GM23248 (cell line): ENCODE measurements at places on chromosomes 5 and 9.

GRCh38 chr5:149464796-149465489, 85.9 kb upstream of the IL17B start:
- peak; percentile 83 for DNase-seq

- peak; percentile 87 for DNase-seq
Measured at GRCh38 chr5:103424453-103425205, 138.0 kb downstream of the NUDT12 start.

DNA sequence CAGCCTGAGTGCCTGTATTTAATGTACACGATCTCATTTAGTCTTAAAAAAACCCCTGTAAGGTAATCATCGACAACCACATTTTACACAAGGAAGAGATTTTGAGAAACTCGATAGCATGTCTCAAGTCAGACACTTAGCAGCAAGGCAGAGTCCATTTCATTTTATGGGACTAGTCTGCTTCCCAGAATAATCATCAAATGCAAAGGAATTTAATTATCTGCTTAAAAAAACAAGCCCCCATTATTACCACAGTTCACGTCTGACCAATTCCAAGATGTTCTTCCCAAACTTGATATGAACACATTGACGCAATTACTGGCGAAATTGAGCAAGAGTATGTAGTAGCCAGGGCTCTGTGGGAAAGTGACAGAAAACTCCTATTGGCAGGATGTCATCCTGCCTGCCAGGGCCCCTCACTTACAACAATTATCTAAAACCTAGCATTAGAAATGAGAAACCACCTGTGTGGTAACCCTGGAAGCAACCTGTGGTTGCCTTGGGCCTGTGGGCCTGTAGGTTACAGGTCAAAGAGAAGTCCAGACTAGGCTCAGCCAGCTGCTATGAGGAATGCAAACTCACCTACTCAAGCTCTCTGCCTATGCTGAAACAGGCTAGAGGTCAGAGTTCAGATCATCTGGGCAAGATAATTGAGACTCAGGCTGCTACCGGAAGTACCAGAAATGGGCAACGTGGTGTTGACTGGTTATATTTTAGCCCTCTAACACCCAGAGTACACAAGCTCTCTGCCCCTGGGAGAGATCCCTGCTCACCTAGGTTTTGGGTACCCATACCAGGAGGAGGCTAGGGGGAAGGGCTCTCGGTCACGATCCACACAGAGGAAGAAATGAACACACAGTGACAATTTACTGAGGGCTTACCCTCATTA, 1.6 kb downstream of the B4GALT1 start:
- peak; percentile 87 for DNase-seq

DNA sequence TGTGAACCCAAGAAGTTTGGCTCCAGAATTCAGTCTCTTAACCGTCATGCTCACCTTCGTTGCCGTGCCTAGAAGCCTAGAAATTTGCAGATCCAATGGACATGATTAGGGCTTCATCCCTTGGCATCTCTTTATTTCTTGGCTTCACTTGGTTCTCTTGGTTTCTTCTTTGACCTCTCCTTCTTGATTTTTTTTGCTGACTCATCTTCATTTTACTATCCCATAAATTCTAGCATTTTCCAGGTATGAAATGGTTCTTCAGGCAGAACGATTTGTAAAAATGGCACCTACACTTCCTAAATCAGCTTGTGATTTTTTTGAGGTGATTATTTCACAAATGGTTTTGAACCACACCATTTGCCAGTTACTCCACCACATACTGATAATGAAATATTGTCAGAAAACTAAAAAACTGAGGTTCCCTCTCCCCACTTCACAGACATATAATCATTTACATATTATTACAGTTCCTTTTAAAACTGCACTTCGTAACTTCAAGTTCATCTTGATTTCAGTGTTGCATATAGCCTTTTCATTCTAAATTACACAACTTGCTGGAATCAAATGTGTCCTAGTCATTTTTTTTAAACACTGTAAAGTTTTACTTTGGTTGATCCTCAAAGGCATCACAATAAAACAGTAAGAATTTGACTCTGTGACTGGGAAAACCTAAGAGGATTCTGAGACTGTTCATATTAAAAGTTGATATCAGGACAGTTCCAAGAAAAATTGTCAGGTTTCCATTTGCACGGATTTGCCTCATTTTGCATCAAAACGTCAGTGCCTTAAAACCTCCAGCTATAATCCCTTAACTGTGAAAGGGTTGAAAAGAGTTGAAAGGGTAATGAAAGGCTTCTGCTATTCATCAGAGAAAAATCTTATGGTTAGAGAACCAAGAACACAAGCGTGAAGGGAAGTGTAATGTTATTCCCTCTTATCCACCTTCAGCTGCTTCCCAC, 8.9 kb upstream of the NREP start:
- no peak for DNase-seq

DNA sequence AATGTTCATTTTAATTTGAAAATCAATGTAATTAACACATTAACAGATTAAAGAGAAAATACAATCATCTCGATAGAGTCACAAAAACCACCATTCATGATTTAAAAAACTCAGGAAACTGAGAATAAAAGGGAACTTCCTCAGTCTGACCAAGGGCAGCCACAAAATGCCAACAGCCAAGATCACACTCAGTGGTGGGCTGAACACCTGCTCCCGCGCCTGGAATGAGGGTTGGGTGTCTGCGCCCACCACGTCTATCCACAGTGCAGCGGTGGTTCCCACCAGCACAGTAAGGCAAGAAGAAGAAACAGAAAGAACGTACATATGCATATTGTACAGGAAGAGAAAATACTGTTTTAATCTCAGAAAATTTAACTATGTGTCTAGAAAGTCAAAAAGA, 11.7 kb upstream of the NSMF start:
- DNase-seq: no peak

DNA sequence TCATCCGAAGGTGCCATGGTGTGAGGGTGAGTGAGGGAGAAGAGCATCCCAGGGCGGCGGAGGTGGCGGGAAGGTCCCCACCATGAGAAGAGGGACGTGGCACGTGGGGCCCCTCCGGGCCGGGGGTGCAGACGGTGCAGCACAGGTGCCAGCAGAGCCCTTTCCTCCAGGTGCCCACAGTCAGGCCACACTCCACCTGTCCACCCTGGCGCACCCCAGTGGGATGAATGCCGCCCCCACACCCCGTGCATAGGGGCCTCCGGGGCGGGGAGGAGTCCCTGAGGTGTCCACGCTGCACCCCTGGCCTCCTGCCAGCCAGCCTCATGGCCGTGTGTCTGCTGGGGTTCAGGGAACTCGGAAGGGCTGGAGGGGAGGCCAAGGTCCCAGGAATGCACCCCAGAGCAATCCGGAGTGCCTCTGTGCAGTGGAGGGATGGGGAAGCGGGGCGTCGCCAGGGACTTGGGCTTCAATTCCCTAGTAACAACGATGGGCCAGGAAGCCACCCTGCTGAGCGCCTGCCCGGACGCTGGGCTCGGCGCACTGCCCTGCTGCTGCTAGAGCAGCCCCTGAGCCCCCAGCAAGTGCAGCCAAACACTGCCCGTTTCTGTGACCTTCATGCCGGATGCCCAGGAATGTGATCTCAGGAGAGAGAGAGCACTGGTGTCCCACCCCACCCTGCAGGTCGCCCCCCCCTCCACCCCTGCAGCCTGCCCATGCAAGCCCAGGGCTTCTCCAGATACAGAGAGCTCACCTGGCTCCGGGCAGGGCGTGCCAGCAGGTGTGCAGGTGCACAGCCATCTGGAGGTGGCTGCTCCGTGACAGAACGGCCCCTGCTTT, 8.8 kb upstream of the NACC2 start:
- no peak for DNase-seq

GRCh38 chr9:70477907-70478480, 63.5 kb upstream of the KLF9 start:
- no peak for DNase-seq

DNA sequence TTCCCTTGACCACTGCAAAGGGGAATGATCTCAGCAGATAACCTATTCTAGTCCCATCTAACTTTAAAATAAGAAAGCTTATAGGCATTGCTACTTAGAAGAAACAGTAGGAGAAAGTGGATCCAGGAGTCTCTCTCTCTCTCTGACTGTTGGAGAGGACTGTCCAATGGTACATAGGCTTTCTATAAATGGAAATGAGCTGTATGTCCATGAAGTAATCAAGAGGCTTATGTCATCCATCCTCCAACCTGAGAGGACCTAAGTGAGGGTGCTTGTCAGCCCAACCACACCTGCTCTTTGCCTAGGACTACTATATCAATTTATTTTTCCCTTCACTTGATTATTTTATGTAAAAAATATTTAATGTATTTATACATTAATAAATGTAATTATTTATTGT, 172.3 kb downstream of the PAPPA start:
- DNase-seq: no peak

DNA sequence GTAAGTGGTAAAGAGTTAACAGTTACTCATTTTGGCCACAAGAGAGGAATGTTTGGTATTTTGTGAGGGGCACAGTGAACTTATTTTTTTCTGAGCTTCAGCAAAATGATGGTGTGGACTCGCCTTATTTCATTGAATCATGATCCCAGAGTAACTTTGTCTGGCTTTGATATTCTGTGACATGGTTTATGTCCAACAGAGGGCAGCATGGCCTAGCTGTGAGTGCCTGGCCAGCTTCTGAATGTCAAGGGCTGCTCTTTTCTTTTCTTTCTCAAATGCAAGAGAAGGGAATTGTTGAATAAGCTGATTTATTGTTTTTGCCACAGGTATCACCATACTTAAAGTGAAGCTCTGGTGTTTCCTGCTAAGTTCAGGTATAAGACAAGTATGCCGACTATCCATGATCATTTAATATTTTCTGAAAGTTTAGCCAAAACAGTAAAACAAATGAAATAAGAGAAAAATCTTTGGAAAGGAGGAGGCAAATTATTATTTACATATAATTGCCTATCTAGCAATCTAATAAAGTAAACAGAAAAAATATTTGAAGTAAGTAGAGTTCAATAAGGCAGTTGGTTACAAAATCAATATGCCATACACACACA, 31.7 kb downstream of the MRPL22 start:
- DNase-seq: peak; percentile 64

DNA sequence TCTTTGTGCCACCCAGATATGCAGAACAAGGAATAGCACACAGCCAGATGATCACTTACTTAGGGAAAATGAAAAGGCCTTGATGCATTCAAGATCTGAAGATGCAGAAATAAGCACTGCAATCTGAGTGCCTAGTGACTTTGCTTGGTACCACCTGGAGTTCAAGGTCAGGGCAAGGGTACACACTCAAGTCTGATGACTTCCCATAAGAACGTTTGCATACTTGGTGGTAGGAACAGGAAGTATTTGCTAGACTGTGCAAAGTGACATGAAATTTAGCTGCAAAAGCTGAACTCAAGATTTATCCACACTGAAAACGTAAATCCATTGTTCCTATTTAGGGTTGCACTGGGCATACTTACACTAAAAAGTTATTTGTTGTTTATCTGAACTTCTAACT, 177.1 kb downstream of the PIK3R1 start:
- no peak for DNase-seq

- DNase-seq: no peak
Measured at GRCh38 chr5:172582940-172583339, 58.1 kb upstream of the NEURL1B start.

DNA sequence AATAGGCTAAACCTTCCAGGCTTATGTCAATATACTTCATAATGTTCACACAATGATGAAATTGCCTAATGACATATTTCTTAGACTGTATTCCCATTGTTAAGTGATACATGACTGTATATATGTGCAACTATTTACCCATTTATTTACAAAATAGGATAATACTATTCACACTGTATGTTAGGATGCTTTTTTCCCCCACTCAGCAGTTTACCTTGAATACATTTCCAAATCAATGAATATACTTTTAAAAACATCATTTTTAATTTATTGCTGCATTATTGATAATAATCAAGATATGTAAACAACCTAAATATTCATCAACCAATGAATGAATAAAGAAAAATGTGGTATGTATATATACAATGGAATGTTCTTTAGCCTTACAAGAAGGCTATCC, 55.5 kb downstream of the PCSK1 start:
- no peak for DNase-seq

DNA sequence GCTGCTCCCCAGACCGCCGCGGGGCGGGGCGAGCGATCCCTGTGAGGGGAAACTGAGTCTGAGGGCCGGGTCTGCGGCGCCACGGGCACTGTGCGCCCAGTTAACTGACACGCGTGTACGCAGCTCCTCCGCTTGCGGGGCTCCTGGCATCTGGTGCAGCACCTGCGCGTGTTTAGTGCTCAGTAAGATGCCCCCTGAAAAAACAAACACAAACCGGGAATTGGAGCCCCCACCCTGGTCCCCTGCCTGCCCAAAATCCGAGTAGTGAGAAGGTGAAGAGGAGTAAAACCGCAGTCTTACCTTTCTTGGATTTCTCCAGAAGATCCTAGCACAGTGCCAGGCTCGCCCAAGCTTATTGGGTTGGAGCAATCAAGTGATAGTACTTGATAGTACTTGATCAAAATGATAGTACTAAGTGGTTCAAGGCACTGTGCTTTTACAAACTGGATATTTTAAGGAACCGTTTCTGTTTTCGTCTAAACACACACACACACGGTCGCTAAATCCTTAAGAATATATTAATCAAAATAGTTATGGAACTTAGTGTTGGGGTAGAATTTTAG, 2.7 kb upstream of the TRAF1 start:
- no peak for DNase-seq

DNA sequence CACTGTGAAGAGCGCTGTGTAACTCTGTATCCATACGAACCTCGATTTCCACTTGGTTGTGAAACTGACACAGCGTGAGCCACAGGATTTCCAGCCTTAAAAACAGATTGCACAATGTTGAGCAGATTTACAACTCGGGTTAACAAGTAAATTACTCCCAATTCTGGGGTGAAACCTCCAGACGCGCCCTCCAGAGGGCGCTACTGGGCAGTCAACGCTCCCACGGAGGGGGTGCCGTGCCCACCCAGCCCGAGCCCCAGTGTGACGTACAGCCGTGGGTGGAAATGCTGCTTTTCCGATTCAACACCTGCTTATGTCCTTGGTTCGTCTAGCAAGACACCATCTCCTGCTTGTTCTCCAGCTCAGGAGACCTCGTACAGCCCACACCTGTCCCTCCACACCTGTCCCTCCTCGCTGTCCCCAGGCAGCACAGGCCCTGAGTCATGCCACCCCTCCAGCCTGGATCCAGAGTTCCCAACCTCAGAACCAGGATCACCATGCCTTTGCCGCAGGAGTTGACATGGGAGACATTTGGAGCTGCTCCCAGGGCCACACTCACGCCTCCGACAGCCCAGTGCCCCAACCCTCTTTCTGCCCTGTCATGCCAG, 34.4 kb upstream of the SLC6A3 start:
- peak; percentile 77 for DNase-seq

DNA sequence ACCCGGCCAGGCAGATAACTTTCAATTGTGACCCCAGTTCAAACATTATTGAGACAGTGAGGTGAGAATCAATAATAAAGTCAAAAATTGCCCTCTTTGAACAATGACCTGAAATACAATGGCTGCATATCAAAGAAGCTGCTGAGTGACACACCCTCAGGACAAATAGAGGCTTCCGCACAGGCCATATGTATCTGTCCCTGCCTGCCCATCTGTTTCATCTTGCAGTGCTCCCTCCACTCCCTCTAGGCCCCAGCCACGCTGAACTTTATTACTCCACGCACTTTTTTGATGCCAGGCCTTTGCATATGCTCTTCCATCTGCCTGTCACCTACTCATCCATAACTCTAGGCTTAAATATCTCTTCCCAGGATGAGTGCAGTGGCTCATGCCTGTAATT, 15.9 kb upstream of the PFDN1 start:
- DNase-seq: no peak
